ENCODE measurements at places on chromosomes 4 and X.

- DNase-seq = no peak
These were observed 591.7 kb downstream of the CCSER1 start for GRCh38 chr4:90718931-90719330.

GRCh38 chr4:48439988-48440387, 43.2 kb upstream of the SLC10A4 start:
- no peak for DNase-seq

GRCh38 chr4:32744211-32744610, 2024.0 kb downstream of the PCDH7 start:
- DNase-seq = no peak

- DNase-seq = no peak
These were observed 131.0 kb downstream of the DCLK2 start for GRCh38 chr4:150209140-150209829.

Measured in NCI-H446 treated with DMSO at 0.1 percent for 48 hours (cell line).